Large intestine (tissue), 12 donors: ENCODE measurements at places on chromosomes 4 and X. TPM values are rescaled to one million over a fixed set of nuclear protein-coding genes. Genes with fewer than 3 reads are reported as not detected.

- no peaks in the 10 kb centered on the region for H3K4me1 ChIP-seq
- H3K27me3 ChIP-seq = no peaks in the 10 kb centered on the region
- peaks cover 38% of the 10 kb centered on the region for H3K36me3 ChIP-seq
- no peak overlapping the region for H3K27ac ChIP-seq
Observed at GRCh38 chr4:56460085-56460484, 7.3 kb upstream of the SRP72 start.

DNA sequence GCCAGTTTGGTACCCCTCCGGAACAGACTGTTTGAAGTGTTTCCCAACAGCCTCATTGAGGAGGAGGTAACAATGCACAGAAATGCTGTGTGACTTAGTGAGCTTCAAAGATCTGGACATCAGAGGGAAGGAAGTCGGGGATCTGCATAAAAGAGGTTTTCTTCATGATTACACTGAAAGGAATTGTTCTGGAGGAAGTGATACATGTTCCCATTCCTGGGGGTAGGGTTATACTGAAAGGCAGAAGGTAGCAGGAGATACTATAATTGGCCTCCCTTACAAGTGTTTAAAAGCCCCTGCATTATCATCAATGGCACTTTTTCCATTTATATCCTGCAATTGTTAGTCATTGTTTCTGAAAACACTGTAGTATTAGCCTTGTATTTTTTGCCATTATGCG lies 94.0 kb upstream of the DKK2 start:
- no peak for DNase-seq
- H3K4me1 ChIP-seq = no peaks in the 10 kb centered on the region
- no peaks in the 10 kb centered on the region for H3K36me3 ChIP-seq
- no peak overlapping the region for H3K4me3 ChIP-seq

GRCh38 chrX:124406294-124407014 lies 60.1 kb downstream of the SH2D1A start:
- no peaks in the 10 kb centered on the region for H3K27me3 ChIP-seq
- DNase-seq = peak; percentile 47
- H3K4me1 ChIP-seq = peaks cover 2% of the 10 kb centered on the region
- no peak overlapping the region for H3K4me3 ChIP-seq
- H3K36me3 ChIP-seq = no peaks in the 10 kb centered on the region

GRCh38 chrX:148643460-148643859 lies 143.0 kb downstream of the AFF2 start:
- no peak overlapping the region for H3K27ac ChIP-seq
- no peak for DNase-seq
- H3K4me1 ChIP-seq = no peaks in the 10 kb centered on the region
- H3K4me3 ChIP-seq = no peak overlapping the region
- H3K27me3 ChIP-seq = no peaks in the 10 kb centered on the region

GRCh38 chr4:55087913-55088260 lies 37.5 kb downstream of the KDR start:
- no peak overlapping the region for H3K4me3 ChIP-seq
- H3K36me3 ChIP-seq = no peaks in the 10 kb centered on the region
- no peaks in the 10 kb centered on the region for H3K4me1 ChIP-seq
- no peak for DNase-seq
- no peak overlapping the region for H3K27ac ChIP-seq

C4orf50 gene
- 0.58 TPM for polyA plus RNA-seq

IGFBP7 gene
- 90.4 TPM for polyA plus RNA-seq

PLCXD1 gene
- 36.4 TPM for polyA plus RNA-seq

FAM47C gene
- polyA plus RNA-seq = not detected

IL9R gene
- 0.48 TPM for polyA plus RNA-seq

TLR7 gene
- polyA plus RNA-seq = 1.4 TPM
